ENCODE measurements at places on chromosomes 13 and 19.

DNA sequence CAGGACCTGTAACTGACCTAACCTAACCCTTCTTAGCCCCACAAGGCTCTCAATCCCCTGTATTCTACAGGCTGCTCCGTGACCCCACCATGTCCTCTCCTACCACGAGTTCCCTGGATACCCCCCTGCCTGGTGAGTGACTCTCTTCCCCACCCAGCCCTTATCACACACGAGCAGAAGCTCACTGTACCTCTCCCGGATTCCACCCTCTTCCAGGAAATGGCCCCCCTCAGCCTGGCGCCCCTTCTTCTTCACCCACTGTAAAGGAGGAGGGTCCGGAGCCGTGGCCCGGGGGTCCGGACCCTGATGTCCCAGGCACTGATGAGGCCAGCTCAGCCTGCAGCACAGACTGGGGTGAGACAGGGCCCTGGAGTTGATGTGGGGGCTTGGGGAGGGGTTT lies 1.3 kb downstream of the NR1H2 start:
- no peak for DNase-seq

GRCh38 chr19:40309666-40310065 lies 24.5 kb upstream of the AKT2 start:
- DNase-seq = no peak

DNA sequence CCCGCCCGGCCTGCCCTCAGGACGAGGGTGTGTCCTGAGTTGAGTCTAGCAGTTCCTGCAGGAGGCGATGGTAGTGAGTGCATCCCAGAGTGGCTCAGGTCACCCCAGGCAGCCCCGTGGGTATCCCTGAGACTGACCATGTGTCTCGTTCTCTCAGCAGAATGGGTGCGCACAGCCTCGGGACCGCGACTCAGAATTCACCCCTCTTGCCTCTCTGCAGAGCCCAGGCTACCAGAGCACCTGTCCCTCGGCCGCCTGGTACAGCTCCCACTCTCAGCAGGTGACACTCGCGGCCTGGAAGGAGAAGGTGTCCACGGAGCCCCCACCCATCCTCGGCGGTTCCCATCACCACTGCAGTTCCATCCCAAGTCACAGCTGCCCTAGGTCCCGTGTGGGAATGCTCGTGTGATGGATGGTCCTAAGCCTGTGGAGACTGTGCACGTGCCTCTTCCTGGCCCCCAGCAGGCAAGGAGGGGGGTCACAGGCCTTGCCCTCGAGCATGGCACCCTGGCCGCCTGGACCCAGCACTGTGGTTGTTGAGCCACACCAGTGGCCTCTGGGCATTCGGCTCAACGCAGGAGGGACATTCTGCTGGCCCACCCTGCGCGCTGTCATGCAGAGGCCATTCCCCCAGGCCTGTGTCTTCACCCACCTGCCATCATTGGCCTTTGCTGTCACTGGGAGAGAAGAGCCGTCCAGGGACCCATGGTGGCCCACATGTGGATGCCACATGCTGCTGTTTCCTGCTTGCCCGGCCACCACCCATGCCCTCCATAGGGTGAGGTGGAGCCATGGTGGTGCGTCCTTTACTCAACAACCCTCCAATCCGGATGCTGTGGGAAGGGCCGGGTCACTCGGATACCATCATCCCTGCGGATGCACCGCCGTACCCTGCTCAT lies 87.1 kb upstream of the MCF2L start:
- DNase-seq = no peak

GRCh38 chr13:39952249-39953233 lies 297.1 kb downstream of the COG6 start:
- no peak for DNase-seq

- no peak for DNase-seq
These were observed 80.2 kb downstream of the TEX26 start for GRCh38 chr13:31012655-31013024.

Measured in stimulated activated CD4-positive, alpha-beta T cell treated with anti-CD3 and anti-CD28 coated beads, Interleukin-4, amount 100 ng/mL, for 24 hours (primary cell).